ENCODE measurements at places on chromosomes 11 and 22.
A peak's percentile ranks its signal among the peaks of the same experiment; 100 is the strongest.

GRCh38 chr11:43548916-43549315 is 131.6 kb upstream of the HSD17B12 start:
- DNase-seq, result no peak

DNA sequence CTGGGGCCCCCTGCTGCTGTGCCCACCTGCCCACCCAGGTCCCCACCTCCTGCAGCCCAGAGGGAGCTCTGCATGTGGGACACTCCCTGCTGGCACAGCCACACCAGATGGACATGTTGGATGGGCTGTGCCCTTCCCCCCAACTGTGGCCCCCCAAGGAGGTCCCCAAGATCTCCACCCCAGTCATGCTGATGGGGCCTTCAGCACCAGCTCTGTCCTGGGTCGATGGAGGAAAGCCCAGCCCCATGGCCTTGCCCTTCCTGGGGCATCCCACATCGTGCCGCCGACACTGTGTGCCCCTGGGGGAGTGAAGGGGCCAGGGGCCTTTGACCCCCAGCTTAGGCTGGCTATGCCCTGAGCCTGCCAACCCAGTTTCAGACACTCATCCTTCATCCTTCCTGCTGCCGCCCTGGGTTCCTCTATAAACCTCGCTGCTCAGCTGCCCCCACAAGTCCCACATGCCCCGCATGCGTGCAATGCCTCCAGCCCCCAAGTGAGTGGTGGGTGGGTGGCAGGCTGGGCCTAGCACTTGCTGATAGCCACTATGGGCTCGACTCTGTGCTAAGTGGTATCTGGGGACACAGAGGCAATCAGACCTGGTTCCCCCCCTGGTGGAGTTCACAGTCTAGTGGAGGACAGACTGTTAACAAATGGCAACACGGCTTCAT is 3.9 kb upstream of the DPP3 start:
- no peak for DNase-seq

GRCh38 chr11:995752-996420 is 40.6 kb downstream of the MUC6 start:
- no peak for DNase-seq

GRCh38 chr11:13053255-13053917 is 44.3 kb downstream of the RASSF10 start:
- DNase-seq, result no peak

GRCh38 chr11:47253660-47254059 is 4.1 kb upstream of the NR1H3 start:
- no peak for DNase-seq

- no peak for DNase-seq
Observed at GRCh38 chr11:21289686-21290085, 620.3 kb downstream of the NELL1 start.

DNA sequence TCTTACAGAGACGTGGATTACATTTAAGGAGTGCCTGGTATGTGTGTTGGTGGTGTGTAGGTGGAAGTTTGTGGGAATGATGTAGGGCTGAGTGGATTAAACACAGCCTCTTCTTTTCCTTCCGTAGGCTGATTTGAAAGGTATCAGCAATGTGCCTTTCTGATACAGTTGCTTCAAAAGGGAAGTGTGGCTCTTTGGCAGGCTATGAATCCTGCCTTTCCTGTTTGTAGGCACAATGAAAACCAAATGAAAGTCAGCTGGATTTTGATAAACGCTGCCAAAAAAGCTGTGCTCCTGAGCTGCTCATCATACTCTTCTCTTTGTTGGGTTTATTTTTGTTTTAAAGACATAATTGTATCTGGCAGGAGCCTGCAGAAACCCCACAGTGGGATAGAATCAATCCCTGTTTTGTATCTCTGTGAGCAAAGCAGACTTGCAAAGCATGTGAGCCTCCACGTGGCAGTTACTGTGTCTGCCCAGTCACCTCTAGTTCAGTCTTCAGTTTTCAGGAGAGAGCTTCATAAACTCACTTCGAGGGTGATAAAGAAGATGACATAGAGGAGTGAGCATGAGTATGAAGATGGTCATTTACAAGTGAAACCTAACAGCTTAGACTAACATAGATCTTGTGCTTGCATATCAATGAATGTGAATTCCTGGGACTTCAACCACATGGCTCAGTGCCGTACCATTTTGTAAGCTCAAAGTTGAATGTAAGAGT is 655.7 kb upstream of the KIRREL3 start:
- DNase-seq, result no peak

- DNase-seq, result peak; percentile 58
Observed at GRCh38 chr22:39388261-39389011, 11.1 kb upstream of the TAB1 start.

DNA sequence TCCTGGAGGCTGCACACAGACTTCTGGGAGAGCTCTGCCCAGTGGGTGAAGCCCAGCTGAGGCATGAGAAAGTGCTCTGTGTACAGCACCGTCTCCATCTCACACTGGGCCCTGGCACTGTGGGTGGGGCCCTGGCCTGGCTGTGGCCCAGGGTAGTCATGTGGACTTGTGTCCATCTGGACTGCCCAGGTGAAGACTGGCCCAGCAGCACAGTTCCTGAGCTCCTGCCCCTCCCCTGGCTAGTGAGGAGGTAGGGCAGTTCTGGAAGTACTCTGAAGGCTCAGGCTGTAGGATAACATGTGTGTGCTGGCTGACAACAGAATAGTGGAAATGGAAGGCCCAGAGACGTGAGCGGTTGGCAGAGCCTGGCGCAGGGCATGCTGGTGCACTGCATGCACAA is 35.4 kb downstream of the RSPH14 start:
- no peak for DNase-seq

Data from activated T-cell treated with anti-CD3 and anti-CD28 coated beads for 48 hours (primary cell).